MM.1S (cell line): ENCODE measurements at places on chromosomes 5 and 9.

DNA sequence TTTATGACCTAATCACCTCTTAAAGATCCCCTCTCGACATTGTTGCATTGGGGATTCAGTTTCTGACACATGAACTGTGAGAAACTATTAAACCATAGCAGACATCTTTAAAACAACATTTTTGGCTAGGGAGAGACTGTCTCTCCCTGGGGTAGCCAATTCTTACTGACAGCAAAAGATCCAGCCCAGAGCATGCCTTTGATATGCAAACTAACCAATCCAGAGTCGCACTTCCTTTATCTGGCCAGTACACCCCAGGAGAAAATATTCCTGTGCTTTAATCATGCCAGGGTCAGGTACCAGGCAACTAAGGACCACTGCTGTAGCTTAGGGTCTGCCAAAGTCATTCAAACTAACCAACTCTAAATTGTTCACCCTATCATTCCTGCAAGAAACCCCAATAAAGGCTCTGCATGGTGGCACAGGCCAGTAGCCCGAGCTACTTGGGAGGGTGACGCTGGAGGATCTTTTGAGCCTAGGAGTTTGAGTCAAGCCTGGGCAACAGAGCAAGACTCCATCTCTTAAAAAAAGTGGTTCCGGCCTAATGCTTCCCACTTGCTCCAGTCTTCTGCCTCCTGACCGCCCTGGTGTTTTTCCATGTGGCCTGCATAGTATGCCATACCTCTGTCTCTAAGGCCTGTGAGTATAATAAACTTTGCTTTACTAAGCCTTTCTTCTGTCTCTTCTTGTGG is 62.3 kb upstream of the DAPK1 start:
- no peak for DNase-seq

GRCh38 chr5:6729386-6730310 is 16.4 kb downstream of the TENT4A start:
- DNase-seq = peak; percentile 93

DNA sequence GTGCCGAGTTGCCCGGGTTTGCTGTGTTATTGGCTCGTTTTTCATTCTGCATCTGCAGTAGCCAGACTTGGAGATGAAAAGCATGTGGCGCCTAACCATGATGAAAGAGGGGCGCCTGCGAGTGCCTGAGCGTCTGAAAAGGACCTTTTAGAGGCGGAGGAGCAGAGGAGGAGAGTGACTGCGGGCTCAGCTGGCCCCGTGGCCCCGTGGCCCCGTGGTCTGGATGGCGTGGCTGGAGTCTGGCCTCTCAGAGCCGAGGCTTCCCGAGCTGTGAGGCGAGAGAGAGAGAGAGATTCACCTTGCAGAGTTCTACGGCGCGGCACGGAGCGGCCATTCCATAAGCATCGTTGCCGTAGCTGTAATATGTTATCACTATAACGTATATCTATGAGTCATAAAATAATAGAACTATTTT is 55.3 kb upstream of the RNU6ATAC start:
- no peak for DNase-seq

GRCh38 chr5:155307229-155307628 is 293.7 kb downstream of the KIF4B start:
- DNase-seq = no peak

DNA sequence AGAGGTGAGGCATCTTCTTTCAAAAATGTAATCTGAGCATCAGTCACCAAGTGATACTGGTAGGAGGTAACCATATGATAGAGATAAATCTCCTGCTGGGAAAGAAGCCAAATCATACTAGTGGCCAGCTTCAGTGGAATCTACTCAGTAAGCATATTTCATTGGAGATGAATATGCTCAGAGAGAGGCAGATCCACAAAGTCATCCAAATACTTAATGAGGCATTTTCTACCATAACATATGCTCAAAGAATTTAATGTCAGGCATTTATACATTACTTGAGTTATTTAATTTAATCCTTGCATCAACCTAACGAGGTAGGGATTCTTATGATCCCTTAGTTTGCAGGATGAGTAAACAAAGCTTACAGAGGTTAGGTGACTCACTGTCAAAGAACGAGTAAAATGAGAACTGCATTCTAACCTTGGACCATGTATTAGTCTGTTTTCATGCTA is 50.9 kb upstream of the DMRTA1 start:
- no peak for DNase-seq
